AG09319 (cell line): ENCODE measurements at places on chromosomes 16 and 17.
A peak's percentile ranks its signal among the peaks of the same experiment; 100 is the strongest.

DNA sequence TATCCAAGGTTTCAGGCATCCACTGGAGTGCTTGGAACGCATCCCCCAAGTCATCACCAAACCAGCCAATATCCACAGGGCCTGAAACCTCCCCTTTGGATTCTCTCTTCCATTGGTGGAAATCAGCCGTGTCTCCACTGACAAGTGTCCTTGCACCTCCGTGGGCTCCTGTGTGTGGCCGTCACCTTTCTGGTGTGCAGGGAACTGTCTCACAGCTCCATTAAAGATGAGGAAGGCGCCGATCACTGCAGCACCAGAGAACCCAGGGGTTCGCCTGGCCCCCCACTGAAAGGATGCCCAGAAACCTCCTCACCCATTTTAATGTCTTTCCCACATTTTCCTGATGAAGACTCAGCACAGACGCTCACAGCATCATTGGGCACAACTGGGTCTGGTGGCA, 17.8 kb upstream of the METRNL start:
- no peak for DNase-seq

DNA sequence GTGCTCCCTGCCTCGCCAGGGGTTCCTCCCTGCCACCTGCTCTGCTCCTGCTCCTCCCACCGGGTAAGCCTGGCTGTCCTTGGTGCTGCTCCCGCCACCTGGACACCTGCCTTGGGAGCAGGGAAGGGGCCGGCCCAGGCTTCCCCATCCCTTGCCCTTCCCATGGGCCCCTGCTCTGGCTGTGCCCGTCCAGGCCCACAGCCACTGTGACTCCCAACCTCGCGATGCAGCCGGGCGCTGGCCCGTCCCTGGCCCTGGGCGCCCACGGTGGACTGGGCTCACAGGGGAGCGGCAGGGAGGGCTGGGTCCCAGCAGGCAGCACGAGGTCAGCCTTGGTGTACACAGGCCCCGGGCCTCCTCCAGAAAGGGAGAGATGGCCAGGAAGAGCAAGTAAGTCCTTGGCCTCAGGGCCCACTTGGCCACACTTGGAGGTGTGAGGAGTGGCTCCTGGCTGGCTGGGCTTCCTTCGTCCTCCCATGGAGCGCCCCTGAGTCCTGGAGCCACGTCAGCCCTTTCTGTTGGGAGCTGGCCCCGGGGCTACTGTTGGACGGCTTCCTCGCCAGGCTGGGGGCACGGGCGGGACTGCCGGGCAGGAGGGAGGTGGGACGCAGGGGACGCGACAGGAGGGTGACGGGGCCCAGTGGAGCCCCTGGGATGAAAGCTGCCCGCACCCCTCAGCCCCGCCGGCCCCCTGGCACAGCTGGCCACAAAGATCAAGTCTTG, 15.3 kb downstream of the ENGASE start:
- no peak for DNase-seq

DNA sequence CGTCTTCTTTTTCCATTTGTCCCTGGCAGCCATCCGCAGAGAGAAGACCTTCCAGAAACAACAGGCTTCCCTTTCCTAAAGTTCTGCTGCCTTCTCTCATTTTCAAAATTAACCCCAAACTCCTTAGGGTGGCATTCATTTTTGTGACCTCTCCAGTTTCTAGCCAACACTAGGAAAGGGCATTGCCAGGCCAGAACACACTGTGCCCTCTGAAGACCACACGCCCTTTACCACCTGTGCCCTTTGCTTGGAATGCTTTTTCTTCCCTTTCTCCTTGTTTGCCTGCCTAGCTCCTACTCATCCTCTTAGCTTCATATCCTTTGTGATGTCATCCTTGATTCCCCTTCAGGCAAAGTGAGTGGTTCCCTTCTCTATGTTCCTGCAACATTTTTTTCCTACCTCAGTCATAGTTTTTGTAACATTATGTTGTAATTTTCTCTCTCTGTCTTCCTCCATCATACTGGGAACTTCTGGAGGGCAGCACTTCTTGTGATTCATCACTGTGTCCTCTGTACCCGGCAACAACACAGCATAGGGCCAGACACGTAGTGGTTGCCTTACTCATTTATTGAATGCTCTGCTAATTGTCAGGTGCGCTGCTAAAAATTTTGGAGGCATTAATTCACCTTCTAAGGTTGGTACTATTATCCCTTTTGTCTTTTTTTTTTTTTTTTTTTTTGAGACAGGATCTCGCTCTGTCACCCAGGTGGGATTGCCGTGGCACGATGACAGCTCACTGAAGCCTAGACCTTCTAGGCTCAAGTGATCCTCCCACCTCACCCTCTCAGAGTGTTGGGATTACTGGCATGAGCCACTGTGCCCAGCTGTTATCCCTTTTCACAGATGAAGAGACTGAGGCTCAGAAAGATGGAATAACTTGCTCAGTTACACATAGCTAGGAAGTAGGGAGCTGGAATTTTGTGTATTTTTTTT, 1.0 kb downstream of the KAT8 start:
- DNase-seq, result no peak

DNA sequence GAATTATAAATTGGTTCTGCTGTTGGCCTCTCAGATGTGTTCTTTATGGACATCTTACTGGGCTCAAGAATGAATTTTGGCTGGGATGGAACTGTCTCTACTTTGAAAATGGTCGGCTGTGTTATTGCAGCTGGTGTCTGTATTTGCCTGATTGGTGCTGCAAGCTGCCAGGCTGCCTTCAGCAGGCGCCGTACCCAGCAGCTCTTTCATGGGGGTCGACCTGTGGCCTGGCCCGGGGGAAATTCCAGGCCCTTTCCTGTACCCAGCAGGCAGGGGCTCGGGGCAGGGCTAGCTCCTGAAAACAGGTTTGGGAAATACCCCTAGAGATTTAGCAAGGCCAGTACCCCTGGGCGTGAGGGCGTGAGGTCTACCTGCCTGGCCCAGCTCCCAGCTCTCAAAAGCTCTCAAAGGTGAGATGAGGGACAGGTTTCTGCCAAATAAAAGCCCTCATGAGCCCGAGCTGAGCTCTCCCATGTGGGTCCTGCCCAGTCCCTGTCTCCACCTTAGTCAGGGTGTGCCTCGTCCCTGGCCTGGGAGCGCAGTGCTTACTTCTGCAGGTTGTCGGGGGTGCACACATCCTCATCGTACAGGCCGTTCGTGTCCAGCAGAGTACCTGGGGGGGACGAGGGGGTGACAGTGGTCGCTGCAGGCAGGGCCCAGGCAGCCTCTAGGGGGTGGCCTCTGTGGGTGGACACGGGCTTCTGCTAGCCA, 52.3 kb downstream of the PRMT7 start:
- no peak for DNase-seq

DNA sequence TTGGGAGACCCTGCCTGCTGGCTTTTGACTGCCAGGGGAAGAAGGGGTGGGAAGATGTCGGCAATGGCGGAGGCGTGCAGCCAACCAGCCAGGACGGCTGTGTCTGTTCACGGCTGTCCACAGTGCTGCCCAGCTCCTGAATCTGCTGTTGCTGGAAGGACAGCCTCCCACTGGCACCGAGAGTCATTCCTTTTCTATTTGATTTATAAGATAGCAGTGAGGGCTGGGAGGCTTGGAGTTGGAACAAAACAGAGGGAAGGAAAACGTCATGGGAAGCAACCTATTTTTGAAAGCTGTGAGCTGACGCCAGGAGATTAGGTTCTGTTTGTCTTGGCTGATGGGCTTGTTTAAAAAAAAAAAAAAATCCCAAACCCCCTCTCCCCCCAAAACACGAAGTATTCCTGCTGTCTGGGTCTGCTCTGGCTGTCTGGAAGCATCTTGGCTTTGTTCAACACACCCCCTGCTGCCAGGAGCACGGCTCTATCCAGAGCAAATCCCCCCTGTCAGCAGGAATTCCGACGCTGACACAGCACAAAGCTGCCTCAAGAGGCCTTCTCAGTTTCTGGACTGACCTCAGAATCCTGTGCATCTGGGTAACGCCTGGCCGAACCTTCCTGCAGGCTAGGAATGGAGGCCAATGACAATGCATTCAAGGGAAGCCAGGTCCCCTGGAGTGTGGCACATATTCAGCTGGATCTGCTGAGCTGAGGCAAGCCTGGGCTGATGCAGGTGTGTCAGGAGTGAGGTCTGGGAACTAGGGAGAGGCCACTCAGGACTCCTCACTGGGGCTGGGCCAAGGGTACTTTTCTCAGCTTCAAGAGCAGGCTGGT, 41.0 kb upstream of the SREBF1 start:
- DNase-seq, result peak; percentile 39

DNA sequence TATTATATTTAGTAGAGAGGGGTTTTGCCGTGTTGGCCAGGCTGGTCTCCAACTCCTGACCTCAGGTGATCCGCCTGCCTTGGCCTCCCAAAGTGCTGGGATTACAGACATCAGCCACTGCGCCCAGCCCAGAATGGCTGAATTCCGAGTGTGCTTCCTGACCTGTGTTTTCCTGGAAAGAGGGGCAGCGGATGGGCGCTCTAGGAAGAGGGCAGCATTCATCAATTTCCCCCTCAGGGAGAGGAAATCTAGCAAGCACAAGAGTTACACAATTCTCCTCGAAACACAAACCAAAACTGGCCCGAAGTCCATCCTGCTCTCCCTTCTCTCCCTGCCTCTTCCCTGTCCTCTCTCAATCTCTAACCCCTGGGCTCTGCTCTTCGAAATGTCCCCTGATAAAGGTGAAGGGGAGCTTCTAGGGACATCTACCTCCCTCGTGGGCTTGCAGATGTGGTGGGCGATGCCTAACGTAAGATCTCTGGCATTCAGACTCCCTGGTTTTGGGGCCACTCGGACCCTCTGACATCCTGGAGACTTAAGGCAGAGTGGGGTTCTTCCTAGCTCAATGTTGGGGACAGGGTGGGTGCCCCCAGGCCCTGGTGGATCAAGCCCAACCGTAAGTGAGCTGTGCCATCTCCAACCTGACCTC, 1.0 kb downstream of the IL27 start:
- DNase-seq, result no peak

DNA sequence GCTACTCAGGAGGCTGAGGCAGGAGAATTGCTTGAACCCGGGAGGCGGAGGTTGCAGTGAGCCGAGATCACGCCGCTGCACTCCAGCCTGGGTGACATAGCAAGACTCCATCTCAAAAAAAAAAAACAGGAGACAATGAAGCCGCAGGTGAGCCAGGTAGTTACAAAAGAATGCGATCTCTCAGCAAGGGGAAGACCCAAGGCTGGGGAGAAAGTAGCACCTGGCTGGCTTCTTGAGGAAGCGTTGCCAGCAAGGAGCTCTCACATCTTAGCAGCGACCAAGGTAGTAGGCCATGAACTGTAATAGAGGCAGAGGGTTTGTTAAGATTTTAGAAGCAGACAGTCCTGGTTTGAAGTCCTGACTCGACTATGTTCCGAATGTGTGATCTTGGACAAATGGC, 175.0 kb downstream of the AIPL1 start:
- no peak for DNase-seq

- no peak for DNase-seq
Observed at GRCh38 chr16:48383877-48384519, 1.2 kb downstream of the SIAH1 start.

GRCh38 chr16:47036201-47036600, 62.7 kb upstream of the DNAJA2 start:
- DNase-seq, result no peak

DNA sequence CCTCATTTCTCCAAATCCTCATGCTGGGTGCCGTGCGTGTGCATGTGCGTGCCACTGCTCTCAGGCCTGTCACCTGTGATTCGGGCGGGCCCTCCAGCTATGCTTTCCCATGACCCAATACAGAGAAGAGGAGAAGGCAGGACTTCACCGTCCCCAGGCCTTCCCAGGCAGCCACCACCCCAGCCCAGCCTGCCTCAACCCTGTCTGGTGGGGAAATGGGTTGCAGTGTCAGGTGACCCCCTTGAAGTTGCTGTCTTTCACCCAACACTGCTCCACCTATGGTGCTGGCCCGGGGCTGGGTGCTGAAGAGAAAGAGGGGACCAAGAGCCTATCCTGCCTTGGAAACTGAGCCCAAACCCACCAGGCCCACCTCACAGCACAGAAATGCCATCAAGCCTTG, 94.7 kb downstream of the GOSR1 start:
- DNase-seq, result no peak

- DNase-seq, result no peak
Observed at GRCh38 chr16:4698321-4699045, 5.1 kb downstream of the NUDT16L1 start.

DNA sequence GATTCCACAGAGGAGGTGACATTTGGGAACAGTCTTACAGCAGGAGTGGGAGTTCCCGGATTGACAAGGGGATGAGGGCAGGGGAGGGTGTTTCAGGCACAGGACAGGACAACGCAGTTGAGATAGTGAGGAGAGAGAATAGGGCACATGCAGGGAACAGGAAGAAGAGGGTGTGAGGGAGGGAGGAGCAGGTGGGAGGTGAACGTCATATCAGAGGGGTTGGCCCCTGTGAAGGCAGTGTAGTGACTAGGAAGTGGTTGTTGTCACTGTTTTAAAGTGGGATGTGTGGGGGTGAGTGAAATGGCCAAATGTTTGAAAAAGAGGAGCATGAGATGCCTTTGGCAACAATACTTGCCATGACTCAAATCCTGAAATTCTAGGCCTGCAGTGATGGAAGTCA, 12.2 kb downstream of the PRKCB start:
- no peak for DNase-seq

DNA sequence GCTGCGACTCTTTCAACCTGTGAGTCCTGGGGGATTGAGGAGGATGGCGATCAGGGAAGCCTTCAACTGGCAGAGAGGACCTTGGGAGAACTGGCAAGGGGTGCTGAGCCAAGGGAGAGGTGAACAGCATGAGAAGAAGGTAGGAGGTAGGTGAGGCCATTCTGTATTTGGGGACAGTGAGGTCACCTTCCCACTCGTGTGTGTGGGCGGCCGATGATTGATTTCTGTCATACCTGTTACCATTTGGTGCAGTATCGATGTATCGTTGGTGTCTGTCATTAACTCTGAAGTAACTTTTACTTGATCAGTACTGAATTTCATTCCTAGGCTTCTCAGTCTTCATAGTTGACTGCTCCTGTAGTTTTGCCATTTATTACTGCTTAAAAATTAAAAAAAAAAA, 3.8 kb downstream of the ARSG start:
- no peak for DNase-seq

GRCh38 chr17:12992676-12993075, 25.2 kb downstream of the ELAC2 start:
- no peak for DNase-seq

- no peak for DNase-seq
Observed at GRCh38 chr17:63927464-63928171, 4.5 kb downstream of the CD79B start.

- DNase-seq, result no peak
Observed at GRCh38 chr17:48209973-48210372, 102.4 kb downstream of the SNX11 start.

GRCh38 chr17:82985973-82986372, 93.4 kb upstream of the METRNL start:
- DNase-seq, result no peak

DNA sequence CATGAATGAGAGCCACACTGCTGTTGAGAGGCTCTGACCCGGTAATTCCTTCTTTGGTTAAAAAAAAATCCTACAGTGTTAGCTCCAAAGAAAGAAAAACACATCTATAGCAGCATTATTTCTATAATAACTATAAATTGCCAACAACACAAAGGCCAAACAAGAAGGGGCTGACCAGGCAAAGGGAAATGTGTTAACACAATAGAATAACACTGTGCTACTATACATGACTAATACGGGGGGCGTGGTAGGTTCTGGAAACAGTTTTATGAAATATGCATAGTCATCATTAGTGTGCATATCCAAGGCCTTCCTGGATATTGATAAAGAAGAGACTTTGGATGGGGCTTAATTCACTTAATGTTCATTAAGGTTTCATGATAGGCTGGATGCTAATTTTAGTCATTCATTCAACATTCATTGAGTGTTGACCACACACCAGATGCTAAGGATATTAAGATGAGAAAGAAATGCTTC, 50.0 kb upstream of the CCL1 start:
- no peak for DNase-seq
